ENCODE measurements at places on chromosomes 3 and 15.

GRCh38 chr15:80154336-80154735 is 1.5 kb downstream of the FAH start:
- no peak for DNase-seq

- no peak for DNase-seq
Observed at GRCh38 chr3:186815435-186815834, 9.2 kb upstream of the RFC4 start.

DNA sequence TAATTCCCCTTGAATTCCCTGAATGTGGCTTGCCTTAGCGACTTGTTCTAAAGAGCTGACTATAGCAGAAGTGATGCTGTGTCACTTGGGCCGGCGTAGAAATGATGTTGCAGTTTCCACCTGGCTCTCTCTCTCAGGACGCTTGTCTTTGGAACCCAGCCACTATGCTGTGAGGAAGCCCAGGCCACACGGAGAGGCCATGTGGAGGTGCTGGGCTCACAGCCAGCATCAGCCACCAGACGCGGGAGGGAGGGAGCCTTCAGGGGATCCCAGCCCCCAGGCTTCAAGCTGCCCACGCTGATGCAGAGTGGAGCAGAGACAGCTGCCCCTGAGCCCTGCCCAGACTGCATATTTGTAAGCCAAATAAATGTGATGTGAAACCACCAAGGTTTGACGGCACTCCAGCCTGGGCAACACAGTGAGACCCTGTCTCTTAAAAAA is 18.6 kb downstream of the RNU5B-1 start:
- no peak for DNase-seq

DNA sequence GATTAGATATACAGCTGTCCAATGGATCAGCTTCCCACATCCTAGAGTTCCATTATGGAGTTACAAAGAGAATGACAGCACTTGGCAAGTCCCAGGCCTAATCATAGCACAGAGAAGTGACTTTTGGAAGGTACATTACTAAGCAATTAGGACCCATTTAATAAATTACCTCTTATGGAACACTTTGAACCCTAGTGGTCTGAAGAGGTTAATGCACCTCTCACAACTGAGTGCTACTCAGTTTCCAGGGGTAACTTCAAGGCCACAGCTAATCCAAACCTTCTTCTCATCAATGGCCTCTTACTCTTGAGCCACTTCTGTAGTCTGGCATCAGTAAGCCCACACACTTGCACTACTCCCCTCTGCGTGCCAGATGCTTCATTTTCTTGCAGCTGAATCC is 34.9 kb upstream of the MEIS2 start:
- DNase-seq: no peak

- DNase-seq: no peak
Observed at GRCh38 chr15:62165793-62166375, 799 bp upstream of the C2CD4B start.

GRCh38 chr3:184814214-184814613 is 2.2 kb downstream of the VPS8 start:
- no peak for DNase-seq

DNA sequence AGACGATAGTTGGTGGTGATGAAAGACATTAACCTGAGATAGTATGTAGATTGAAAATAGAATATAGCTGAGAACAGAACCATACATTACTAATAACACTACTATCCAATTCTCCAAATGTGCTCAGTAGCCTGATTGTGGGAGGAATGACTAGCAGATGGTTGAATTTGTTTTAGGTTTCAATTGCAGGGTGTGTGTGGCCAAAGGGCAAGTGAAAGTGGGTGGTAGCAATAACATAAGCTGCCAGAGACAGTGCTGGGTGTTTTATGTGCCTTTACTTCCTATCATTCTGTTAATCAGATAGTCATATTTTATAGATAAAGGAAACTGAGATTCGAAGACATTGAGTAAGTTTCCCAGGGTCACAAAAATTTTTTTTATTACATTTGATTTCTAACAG is 249.5 kb upstream of the ARL6 start:
- DNase-seq: no peak

- DNase-seq: no peak
Observed at GRCh38 chr3:193040836-193041672, 123.4 kb upstream of the MB21D2 start.

- no peak for DNase-seq
Observed at GRCh38 chr3:49807431-49808114, 4.5 kb downstream of the INKA1 start.
